ENCODE measurements at places on chromosomes 6 and 20.

DNA sequence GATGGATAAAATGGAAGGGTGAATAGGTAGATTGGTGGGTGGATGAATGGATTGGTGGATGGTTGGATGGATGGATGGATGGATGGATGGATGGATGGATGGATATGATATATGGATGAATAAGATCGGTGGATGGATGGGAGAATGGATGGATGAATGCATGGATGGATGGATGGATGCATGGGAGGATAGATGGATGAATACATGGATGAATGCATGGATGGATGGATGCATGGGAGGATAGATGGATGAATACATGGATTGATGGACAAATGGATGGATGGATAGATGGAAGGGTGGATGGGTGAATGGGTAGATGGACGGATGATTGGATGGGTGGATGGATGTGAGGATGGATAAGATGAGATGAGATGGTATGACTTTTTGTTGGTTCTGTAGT, 95.7 kb upstream of the DUSP22 start:
- DNase-seq, result no peak

- DNase-seq, result no peak
Measured at GRCh38 chr20:50913690-50914375, 17.4 kb downstream of the ADNP start.

GRCh38 chr6:107554918-107555317, 65.0 kb downstream of the SOBP start:
- no peak for DNase-seq

- DNase-seq, result peak; percentile 12
Measured at GRCh38 chr6:33904050-33904746, 100.4 kb upstream of the MLN start.

GRCh38 chr20:54351371-54352136, 123.8 kb upstream of the DOK5 start:
- DNase-seq, result no peak

GRCh38 chr6:43444036-43444435, 11.3 kb downstream of the DLK2 start:
- no peak for DNase-seq

DNA sequence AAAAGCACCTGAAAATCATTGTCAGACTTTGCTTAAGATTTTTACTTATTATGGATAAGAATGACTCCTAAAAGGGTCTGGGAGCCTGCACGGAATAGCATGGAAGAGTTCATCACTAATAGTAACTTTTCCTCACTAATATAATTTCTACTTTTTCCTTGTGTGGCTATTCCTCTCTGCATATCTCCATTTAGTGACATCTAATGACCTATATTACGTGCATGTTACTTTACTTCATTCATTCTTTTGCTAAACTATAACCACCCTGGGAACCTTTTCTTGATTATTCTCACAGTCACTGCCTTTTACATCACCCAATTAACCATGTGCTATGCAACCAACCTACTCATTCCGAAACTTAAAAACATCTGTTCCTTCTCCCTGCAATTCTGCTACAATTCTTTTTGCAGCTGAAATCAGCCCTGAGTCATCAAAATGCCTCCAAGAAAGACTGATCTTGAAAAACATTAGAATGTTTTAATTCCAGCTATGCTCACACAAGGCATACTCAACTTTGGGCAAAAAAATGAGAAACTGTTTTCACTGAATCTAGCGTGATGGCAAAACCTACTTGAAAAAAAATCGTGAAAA, 313.3 kb downstream of the RNGTT start:
- no peak for DNase-seq

GRCh38 chr6:26383624-26384417, 913 bp downstream of the BTN2A2 start:
- DNase-seq, result no peak

DNA sequence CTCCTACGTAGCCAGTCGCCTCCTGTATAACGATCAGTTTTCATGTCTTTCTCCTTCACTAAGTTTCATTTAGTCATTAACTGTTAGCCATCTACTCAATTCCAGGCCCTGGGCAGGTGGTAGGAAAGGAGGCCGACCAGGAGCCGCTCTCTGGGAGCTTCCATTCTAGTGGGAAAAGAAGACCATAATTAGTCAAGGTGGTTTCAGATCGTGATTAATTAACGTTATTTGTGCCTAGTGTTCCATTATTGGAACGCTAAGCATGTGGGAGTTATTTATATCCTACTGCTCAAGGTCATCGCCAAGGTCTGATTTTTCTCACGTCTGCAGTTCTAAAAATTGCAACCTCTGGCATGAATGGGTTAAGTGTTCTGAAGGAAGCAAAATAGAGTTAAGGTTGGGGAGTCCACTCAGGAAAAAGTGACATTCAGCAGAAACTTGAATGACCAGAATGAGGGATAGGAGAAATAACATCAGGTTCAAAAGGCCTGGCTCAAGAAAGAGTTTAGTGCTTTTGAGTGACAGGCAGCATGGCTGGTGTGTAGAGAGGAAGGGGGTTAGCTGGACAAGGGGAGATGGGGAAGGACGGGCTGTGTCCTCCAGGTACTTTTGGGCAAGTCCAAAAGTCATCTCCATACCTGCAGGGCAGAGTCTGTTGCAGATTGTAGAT, 812 bp downstream of the SLC9A8 start:
- DNase-seq, result no peak

GRCh38 chr6:22928775-22929174, 359.4 kb downstream of the HDGFL1 start:
- no peak for DNase-seq

DNA sequence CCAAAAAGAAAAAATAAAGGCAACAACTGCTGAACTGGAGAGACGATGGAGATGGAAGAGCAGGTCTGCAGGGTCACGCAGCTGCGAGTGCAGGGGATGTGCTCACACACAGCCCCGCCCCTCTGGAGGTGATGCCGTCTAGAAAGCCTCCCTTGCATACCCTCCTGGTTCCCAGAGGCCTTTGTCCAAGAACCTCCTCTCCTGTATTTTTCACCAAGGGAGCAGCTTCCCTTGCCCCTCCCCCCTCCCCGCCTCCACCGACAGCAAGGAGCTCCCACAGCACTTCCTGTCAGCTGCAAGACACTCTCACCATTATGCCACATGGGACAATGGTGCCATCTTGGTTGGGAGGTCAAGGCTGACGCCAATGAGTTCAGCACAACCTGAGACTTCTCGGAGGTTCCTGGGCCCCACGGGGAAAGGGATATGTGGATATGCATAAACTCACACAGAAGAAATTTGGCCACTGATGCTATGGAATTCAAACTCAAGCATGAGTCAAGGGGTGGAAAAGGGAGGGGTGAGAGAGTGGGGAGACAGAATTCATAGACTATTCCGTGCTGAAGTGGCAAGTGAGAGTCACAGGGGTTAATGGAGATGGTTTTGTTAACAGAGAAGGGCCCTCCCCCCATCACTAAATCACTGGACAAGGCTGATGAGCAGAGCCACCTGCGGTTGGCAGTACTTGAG, 132.9 kb downstream of the SCML4 start:
- DNase-seq, result no peak

- no peak for DNase-seq
Measured at GRCh38 chr6:150503041-150503440, 96.6 kb upstream of the PLEKHG1 start.

DNA sequence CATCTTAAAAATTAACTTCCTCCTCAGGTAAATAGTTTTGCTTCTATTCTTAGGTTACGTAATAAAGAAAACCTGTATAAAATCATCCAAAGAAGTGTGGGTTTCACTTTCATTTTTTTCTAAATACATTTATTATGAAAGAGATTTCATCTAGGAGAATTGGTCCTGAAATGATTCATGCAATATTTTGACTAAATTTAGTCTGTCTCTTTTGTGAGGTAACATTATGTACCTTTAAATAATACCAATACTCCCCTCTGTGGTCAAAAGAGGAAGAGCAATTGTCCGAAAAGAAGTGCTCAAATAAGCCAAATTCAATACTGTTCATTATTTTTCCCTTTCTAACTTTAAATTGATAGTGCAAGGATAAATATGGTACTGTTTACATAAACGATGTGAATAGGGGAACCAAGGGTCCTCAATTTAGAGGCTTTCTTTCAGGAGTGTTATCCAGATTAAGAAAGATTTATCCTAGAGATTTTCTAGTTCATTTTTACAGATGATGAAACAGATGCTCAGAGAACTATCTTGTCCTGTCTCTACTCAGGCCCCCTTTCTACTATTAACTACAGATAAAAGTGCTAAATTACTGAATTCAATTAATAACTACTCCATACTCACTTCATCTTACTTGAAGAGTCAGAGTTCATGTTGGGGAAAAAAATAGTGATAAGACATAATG, 26.2 kb downstream of the CYP39A1 start:
- DNase-seq, result no peak

GRCh38 chr6:6741264-6741663, 152.7 kb downstream of the LY86 start:
- no peak for DNase-seq

DNA sequence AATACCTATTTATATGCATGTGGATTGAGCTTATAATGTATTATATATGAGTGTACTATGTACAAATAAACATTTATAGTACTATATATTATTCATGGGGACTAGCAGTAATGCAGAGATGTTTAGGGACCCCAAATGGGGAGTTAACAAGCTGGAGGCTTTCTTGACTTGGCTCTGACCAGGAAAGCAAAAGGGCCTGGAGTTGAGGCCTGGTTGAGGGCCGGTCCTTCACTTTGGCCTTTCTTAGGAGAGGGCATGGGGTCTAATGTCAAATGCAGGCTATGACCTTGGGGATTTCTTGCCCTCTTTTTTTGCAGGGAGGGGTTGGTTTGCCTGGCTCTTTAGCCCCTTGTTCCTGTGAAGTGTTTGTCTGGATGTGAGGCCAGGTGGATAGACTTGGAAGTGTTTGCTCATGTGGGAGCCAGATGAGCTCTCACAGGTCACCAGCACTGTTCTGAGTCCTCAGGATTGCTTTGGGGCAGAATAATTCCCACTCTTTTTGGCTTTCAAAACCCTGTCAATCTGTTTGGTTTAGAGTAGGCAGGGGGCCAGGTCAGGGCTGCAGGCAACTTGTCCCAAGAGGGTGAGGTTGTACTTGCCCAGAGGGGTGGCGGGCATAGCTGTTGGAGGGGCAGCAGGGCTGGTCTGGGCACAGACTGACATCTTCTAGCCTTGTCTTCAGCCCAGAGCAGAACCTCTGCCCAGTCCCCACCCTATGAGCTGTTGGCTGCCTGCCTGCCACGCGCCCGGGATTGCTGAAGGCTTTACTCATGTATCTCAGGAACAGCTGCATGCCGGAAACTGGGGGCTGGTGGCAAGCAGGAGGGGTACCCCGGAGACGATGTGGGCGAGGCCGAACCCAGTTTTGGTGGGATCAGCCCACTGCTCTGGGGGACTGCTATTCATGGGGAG, 14.6 kb downstream of the TJAP1 start:
- DNase-seq, result peak; percentile 46

DNA sequence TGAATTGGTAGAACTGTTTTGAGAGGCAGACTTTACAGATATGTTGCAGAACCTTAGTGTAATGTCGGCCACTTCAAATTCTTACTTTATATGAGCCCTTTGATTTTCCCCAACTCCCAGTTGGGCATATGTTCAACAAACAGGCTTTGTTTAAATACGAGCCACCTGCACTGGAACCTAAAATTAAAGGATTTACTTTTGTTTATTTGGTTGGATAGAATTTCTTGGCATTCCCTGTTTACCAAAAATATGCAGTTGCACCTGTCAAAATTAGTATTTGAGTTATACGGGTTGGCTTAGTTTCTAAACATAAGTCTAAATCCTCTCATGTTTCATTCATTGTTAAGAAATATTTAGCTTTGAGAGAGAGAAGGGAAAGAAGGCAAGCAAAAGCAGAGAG, 2.4 kb upstream of the GLYATL3 start:
- no peak for DNase-seq

DNA sequence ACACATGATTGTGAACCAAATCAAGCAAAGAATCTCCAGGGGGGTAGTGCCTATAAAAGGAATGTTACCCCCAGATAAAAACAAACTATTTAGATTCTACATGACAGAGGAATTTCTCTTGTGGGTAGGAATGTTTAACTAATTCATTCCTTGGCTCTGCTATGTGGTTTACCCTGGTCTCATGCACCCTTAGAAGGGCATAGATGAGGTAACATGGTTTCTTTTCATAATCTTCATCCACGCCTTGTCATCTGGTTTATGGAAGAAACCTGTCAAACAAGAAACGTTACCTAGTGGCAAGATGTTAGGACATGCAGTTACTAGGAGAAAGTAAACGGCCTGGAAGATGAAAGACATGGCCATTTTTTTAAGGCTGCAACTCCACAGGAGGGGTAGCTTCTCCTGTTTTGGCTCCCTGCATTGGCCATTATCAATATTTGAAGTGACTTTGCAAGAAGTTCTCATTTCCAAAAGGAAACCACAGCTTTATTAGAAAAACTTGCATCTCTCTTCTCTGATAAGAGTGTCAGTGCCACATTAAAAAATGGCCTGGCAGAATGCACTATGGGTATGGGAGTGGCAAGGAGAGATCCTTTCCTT, 45.5 kb downstream of the STX11 start:
- DNase-seq, result no peak

DNA sequence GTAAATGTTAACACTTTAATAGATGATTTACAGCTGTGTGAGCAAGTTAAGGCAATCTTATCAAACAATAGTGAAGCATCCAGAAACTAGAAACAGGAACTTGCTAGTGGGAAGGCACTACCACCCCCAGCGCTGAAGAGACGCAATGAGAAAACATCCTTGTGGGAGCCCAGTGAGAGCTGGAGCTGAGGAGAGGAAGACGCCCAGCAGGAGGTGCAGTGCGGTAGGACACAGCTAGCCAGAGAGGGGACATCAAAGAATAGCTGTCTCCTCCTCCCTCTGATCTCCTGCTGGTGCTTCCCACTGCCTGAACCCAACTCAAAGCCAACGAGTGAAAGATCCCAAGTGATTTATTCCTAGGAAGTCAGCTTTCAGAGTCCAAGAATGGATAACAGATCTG, 140.3 kb downstream of the COL12A1 start:
- DNase-seq, result no peak

- no peak for DNase-seq
Measured at GRCh38 chr6:54467384-54467783, 159.1 kb downstream of the TINAG start.

- DNase-seq, result no peak
Measured at GRCh38 chr6:162690158-162690557, 37.4 kb downstream of the PRKN start.

GRCh38 chr6:15376900-15377487, 131.1 kb downstream of the JARID2 start:
- no peak for DNase-seq

GRCh38 chr6:118469468-118469867, 78.6 kb upstream of the PLN start:
- no peak for DNase-seq

GRCh38 chr20:40262219-40262618, 426.8 kb downstream of the MAFB start:
- DNase-seq, result no peak

All from hypothalamus (tissue), 51 donors.